ENCODE measurements at places on chromosomes 5 and 9.
A peak's percentile ranks its signal among the peaks of the same experiment; 100 is the strongest.

- DNase-seq, result no peak
These were observed 197.3 kb downstream of the ARL15 start for GRCh38 chr5:54113060-54113459.

- DNase-seq, result no peak
These were observed 102.8 kb upstream of the GNA14 start for GRCh38 chr9:77750981-77751340.

DNA sequence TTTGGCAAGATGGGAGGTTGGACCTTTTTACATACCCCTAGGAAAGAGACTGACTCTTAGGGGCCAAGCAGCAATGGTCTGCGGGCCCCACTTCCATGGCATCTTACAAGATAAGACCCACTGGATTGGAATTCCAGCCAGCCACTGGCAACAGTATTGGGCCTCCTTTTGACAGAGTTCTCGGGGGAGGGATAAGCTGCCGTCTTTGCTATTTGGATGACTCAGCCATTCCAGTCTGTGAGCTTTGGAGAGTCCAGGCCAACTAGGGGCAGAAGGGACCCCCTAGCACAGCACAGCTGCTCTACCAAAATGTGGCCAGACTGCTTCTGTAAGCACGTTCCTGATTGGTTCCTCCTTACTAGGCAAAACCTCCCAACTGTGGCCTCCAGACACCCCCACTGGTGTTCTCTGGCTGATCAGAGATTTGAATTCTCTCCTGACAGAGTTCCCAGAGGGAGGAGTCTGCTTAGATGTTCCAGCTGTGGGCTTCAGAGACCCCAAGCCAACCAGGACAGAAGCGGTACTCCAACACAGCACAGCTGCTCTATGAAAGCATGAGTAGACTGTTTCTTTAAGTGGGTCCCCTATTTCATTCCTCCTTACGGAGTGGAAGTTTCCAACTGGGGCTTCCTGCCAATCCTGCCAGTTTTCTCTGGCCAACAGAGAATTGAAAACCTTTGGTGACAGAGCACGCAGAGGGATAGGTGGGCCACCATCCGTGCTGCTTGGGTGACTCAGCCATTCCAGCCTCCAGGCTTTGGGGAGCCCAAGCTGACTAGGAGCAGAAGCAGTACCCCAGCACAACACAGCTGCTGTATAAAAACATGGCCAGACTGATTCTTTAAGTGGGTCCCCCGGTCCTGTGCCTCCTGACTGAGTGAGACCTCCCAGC lies 672.1 kb upstream of the RIOK2 start:
- DNase-seq, result no peak

- DNase-seq, result peak; percentile 95
These were observed 13.7 kb downstream of the GLRX start for GRCh38 chr5:95808686-95809413.

GRCh38 chr9:75088646-75089372 lies 495 bp downstream of the OSTF1 start:
- peak; percentile 60 for DNase-seq
